Karpas-422 (cell line): ENCODE measurements at places on chromosomes 16 and 17. TPM values are rescaled to one million over a fixed set of nuclear protein-coding genes. Genes with fewer than 3 reads are reported as not detected.

The PNMT gene
- 6.8 TPM in 1 of 2 replicates, not detected in the other for total RNA-seq

- H3K4me3 ChIP-seq: no peak overlapping the region
- no peaks in the 10 kb centered on the region for H3K27me3 ChIP-seq
- no peaks in the 10 kb centered on the region for H3K36me3 ChIP-seq
- DNase-seq: no peak
- no peaks in the 10 kb centered on the region for H3K4me1 ChIP-seq
These were observed 292.5 kb downstream of the XYLT1 start for GRCh38 chr16:17177959-17178905.

GRCh38 chr16:87383505-87384161, at the start of gene FBXO31:
TSS of gene FBXO31 (minus strand) at chr16:87383776. CDS start at chr16:87383744, 32 bp downstream.
- H3K4me1 ChIP-seq: peaks cover 49% of the 10 kb centered on the region
- H3K36me3 ChIP-seq: no peaks in the 10 kb centered on the region
- DNase-seq: peak; percentile 95
- H3K4me3 ChIP-seq: peak within 1 kb of the TSS; percentile 93

- no peak overlapping the region for H3K4me3 ChIP-seq
- H3K4me1 ChIP-seq: peaks cover 32% of the 10 kb centered on the region
- H3K27me3 ChIP-seq: no peaks in the 10 kb centered on the region
- DNase-seq: no peak
These were observed 25.9 kb upstream of the EFCAB13 start for GRCh38 chr17:47297661-47298400.
